Stimulated activated CD8-positive, alpha-beta memory T cell treated with anti-CD3 and anti-CD28 coated beads, Interleukin-4, amount 100 ng/mL, for 1 hour (primary cell): ENCODE measurements at places on chromosomes 4 and X.

DNA sequence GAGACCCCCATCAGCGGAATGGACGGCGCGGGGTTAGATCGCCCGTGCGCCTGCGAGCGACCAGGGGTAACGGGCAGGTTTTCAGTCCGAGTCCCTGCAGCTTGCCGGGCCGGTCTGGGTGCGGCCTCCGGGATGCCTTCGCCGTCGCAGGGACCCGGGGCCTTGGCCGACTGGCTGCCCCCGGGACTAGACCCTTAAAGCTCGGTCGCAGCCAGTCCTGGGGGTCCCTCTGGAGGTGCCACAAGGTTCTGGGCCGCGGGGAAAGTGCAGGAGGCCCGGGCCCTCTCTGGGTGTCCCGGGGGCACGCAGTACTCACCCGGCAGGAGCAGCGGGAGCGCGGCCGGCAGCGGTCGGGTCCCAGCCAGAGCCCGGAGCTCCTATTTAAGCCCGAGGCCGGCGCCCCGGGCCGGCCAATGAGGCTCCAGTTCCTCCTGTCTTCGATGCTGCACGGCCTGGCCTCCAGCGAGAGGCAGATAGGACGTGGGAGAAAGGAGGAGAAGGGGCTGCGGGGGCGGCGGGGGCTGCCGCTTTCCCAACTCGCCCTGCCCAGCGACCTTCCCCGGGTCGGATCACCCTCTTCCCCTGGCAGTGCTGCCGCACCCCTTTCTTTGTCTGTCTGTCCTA is at the start of gene SPON2:
TSS of gene SPON2 (minus strand) at position 356 of the 624 bp plus-strand sequence.
- no peak for DNase-seq

DNA sequence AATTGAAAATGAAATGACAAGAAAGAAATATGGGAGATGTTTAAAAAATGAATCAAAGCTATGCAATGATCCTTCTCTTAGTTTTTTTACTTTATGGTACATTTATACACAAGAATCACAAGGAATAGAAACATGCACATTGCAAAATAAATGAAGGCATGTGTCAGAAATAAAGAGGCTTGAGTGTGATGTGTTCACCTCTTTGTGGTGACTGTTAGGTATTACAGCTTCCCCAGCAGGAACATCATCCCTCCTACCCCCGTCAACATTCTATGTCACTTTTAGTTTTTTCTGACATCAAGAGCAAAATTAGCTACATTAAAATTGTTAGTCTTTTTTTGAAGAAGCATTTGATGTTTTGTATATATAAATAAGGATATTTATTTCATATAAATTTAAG is 214.8 kb downstream of the SLC4A4 start:
- no peak for DNase-seq

- DNase-seq, result no peak
Measured at GRCh38 chr4:151297170-151297569, 20.2 kb downstream of the PRSS48 start.

DNA sequence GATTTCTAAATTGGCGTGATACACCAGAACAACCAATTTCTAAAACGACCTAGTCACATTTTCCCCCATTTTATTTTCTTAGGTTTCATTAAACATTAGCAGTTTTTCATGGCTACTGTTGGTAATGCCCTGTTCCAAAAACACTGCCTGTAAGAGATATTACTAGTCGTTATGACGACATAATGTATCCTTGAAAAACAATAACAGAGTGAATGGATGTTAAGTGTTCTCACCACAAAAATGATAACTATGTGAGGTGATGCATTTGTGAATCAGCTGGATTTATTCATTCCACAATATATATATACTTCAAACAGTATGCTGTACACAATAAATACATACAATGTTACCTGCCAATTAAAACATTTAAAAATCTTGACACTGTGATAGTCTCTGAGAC is 1147.6 kb upstream of the PCDH10 start:
- no peak for DNase-seq

- DNase-seq, result no peak
Measured at GRCh38 chrX:18464499-18464898, 39.1 kb downstream of the CDKL5 start.

GRCh38 chr4:80568891-80569290 is 233.4 kb downstream of the CFAP299 start:
- no peak for DNase-seq

DNA sequence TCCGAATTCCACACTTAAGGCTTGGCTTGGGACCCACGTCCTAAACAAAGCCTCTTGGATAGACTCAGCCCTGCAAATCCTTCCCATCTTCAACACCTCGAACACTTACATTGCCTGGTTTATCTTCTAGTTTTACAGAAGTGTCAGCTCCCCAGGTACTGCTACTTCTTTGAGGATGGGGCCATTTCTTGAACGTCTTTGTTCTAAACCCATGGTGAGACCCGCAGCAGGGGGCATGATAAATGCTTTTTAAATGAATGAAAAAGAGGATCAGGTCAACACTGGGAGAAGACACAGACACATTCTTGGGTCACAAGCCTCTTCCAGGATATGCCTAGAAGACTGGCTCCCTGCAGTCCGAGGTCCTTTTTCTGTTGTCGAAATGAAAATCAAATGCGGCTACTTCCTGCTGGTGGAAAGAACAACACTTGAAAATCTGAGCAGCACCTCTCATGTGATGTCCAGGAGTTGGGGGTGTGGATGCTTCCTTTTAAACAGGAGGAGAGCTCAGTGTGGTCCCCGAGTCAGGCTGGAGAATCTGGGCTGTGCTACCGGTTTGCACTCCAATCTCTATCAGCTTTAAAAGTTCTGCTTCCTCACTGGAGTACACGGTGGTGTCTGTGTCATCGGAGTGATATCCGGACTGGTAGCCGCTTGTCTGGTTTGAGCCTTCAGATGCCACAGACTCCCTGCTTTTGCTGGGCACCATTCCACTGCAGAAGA is 45.8 kb downstream of the KDR start:
- no peak for DNase-seq
